Astrocyte of the spinal cord (primary cell): ENCODE measurements at places on chromosomes 2 and 18.

DNA sequence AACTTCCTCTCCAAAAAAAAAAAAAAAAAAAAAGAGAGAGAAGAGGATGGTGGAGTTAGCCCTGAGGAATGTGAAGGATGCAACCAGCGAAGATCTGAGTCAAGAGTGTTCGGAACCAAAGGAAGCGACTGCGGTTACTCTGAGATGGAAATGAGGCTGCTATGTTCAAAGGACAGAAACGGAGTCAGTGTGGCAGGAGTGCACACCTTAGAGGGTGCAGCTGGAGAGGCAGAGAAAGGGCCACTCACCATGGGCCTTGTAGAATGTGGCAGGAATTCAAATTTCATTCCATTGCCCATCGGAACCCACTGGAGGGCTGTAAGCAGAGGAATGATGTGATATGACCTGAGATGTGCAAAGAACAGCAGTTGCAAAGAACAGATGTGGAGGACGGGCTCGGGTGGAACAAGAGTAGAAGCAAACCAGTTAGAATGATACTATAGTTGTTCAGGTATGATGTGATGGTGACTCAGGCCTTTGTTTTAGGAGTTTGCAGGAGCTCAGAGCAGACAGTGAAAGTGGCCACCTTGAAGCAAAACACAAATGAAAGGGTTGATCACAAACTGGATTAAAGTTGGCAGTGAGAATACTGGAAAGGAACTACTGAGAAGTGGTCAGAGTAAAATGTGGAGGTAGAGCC is 22.6 kb downstream of the ITGA6 start:
- peak; percentile 33 for DNase-seq

- DNase-seq, result no peak
These were observed 159.7 kb upstream of the AGAP1 start for GRCh38 chr2:235334179-235334578.

DNA sequence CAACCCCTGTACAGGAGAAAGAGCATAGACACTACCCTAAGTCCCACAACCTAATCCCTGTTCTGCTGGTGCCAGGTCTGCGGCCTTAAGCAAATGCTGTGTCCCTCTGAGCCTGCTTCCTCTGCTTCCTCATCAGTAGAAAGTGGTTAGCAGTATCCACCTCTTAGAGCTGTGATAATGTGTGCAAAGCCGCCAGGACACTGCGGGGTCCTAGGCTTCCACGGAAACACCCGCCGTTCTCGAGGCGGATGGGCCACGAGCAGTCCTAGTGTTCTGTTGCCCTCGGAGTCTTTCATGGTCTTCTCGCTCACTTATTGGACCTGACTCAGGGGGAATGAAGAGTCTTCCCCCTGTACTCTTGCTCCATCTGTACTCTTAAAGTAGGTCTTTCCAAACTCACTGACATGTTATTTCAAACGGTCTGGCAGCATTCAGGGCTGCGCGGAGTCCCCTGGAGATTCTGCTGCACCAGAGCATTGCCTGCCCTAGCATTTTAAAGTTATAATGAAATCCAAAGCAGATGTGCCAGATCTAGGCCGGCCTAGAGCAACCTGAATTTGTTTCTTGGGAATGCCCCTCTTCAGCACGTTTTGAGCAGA is 107.2 kb upstream of the ZNF236 start:
- DNase-seq, result no peak

DNA sequence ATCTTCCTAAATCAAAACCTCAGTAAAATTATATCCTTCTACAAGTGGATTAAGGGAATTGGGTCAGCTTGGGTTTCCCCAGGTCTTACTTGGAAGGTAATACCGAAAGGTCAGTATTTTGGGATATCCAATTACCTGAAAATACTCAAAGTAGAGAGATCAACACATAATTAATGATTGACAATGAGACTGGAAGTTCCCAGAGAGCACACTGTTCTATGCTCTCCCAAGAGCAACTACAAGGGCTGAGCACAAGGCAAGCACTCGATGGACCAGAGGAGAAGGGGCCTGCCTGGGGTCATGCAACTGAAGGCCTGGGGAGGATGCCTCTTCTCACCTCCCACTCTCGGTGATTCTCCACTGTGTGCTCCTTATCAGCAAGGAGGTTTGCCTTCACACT is 159.2 kb upstream of the ACAA2 start:
- DNase-seq, result no peak

DNA sequence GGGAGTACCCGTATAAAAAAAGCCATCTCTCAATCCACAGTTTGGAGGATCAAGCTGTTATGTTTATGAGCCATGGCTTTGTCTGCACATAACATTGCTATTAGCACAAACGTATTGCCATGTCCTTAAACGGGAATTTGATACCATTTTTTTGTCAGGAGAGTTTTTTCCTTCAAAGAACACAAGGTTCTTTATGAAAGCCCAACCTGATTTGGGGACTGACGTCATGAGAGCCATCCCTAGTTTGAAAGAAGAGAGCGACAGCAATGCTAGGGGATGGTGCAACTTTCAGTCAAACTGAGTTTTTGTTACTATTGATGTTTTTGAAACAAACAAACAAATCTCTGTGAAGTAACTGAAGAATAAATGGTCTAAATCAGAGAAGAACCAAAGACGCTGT is 376.6 kb downstream of the EIPR1 start:
- DNase-seq, result no peak

GRCh38 chr2:30765876-30766470 is 41.3 kb downstream of the CAPN13 start:
- DNase-seq, result no peak

- DNase-seq, result no peak
These were observed 112.7 kb upstream of the CTDP1 start for GRCh38 chr18:79566771-79567431.

DNA sequence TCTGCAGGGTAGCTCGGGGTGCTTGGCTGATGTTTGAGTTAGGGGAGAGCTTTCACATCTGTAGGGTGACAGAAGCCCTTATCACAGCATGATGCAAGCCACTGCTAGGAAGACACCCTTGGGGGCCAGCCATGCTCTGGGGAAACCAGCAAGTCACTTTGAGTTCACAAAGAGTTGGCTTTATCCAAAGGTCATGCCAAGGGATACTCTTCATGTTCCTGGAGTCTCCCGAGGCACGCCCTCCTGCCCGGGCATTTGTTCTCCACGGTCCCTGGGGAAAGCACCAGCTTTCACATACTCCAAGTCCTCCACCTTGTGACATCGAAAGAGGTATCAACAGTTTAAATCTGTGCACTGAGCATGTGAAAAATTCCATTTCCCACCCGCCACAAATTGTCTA is 227.7 kb downstream of the VAPA start:
- no peak for DNase-seq

DNA sequence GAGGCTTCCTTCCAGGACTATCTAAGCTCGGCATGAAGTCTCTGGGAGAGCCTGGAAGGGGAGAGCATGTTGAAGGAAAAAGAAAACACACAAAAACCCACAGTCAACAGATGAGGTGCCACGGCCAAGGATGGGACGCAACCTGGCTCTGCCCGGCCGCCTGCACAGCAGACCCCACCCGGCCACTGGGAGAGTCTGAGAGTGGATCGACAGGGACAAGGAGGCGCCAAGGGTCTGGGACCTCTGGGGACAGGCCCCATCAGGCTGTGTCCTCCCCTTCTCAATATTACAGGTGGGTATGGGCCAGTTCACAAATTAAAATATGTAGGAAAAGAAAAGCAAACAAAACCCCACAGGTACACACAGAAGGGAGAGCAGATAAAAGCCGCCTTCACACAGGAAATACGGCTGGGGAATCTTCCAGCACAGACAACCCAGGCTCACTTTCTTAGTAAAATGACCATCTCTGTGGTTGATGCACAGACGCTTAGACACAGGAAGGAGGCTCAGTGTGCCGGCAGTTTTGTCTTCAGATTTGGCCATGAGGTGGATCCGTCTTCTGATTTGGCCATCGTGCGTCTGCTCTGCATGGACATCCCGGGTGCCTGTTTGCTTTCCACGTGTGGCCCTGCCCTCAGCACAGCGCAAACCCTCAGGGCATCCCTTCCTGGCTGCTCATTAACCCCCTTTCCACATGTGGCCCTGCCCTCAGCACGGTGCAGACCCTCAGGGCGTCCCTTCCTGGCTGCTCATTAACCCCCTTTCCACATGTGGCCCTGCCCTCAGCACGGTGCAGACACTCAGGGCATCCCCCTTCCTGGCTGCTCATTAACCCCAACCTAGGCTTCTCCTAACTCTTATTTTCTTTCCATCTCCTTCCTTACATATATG is 138.4 kb downstream of the EIPR1 start:
- no peak for DNase-seq

DNA sequence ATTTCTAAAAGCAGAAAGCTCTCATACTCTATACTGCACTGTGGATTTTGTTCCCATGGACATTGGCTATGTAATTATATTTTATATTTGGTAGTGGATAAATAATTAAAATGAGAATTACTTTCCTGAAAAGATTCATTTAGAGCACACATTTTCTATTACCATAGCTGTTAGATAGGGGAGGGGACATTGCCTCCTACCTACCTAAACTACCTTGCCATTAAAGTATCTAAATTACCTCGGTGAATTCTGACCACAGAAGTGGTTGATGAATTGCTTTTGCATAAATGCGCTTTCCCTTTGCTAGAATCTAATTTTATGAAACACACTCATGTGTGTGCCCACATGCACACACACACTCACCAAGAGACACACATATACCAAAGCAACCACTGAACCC is 329.1 kb downstream of the MTX2 start:
- no peak for DNase-seq

- DNase-seq, result no peak
These were observed 7.8 kb upstream of the POMC start for GRCh38 chr2:25176138-25176537.

DNA sequence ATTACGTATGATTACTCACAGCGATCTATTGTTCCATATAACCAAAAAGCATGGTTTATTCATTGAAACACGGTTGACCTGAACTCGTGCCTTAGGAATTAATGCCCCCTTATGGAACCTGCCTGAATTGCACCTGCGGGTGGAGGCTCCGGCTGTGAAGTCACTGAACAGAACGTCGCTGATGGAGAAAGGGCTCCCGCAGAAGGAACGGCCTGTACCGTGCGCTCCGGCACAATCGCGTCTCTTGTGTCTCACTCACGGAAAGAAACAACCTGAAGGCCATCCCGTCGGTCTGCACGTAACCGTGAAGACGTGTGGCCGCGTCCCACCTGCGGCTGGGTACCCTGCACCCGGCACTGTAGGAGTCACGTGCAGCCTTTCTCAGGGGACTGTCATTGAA is 133.1 kb downstream of the NFATC1 start:
- peak; percentile 76 for DNase-seq

DNA sequence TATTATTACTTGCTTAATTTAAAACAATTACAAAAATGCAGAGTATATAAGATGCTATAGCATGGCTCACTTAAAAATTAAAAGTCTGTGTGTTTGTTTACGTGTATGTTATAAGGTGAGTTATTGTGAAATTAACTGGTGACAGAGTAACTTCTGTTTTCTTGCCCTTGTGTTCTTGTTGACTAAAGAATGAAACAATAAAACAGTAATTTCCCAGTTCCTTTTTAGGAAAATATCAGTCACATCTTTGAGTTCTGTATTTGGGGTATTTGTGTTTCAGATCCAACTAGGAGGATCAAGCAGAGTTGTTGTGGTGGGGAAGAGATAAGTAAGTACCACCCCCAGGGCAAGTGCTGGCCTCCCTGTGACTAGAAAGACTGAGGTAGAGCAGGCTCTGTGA is 143.6 kb downstream of the CCDC148 start:
- no peak for DNase-seq

GRCh38 chr2:98379311-98380202 is 33.3 kb downstream of the CNGA3 start:
- peak; percentile 1 for DNase-seq

GRCh38 chr2:175030380-175031271 is 25.4 kb upstream of the CHN1 start:
- peak; percentile 62 for DNase-seq

- DNase-seq, result no peak
These were observed 252.7 kb downstream of the ZEB2 start for GRCh38 chr2:144267239-144267638.

DNA sequence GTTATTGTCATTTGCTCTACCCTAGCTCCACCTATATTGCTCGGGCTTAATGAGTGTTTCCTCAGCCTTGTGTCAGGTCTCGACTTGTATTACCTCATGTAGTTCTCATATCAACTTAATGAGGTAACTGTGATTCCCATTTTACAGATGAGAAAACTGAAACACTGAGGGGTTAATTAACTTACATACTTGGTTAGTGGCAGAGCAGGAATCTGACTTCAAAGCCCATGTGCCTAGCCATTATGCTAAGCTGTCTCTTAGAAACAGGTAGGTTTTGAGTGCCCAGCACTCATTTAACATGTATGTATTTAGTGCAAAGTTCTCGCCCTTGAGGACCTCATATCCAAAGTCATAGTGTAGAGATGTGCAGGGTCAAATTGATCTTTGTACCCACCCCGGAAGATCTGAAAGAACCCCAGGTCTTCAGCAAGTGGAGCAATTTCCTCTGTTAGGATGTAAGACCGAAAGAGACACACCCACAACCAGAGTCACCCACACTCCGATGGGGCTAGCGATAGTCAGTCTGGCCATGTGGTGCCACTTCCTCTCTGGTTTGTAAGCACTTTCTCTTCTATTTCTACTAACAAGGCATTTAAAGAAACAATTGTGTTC is 121.0 kb upstream of the SLC39A10 start:
- DNase-seq, result no peak

GRCh38 chr2:29215739-29216608 is 100.8 kb downstream of the CLIP4 start:
- DNase-seq, result no peak

DNA sequence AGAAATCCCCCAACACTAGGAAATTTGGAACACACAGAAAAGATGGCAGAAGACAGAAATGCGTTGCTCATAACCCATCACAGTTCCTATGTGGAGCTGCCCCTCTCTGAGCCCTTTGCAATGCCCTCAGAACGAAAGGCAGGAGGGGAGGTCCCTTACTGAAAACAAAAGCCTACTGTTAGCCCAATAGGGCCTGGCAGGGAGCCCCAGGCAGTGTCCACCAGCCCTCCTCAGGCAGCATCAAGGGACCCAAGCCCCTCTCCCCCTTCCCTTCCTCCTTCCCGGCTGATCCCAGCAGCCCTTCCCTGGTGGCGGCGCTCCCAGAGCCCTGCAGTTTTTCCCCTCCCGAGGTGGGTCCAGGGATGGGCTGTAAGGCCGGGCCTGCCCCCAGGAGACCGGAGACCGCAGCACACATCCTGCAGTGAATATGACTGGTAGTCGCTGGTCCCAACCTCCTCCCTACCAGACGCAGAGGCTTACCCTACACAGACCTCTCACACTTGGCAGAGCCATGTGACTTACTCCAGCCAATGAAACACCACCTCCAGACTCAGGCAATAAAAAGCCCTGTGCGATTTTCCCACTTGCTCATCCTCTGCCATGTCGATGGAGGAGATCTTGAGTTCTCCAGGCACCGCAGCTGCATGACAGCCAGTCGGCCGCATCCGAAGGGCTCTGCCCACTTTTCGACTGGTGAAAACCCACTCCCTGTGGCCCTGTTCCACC is 19.4 kb upstream of the DUSP2 start:
- no peak for DNase-seq

GRCh38 chr2:196836440-196836839 is 27.3 kb upstream of the C2orf66 start:
- no peak for DNase-seq

DNA sequence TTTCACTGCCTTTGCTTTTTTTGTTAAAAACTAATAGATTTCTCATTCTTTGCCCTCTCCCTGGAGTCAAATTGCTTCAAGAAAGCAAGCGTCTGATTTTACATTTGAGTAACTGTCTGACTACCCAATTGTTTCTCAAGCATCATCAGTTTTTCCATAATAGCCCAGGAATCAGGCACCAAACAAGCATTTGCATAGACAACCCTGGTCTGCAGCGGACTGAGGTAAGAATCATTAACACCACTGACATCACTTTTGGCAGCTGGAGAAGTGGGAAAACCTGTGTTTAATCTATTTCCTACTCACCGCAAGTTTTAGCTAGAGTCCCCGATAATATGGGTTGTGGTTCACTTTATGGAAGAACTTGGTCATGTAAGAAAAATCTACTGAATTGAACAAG is 55.7 kb downstream of the IRS1 start:
- DNase-seq, result peak; percentile 36
